Cardiac muscle cell (in vitro differentiated cells and primary cell): ENCODE measurements at places on chromosomes 4 and X.

DNA sequence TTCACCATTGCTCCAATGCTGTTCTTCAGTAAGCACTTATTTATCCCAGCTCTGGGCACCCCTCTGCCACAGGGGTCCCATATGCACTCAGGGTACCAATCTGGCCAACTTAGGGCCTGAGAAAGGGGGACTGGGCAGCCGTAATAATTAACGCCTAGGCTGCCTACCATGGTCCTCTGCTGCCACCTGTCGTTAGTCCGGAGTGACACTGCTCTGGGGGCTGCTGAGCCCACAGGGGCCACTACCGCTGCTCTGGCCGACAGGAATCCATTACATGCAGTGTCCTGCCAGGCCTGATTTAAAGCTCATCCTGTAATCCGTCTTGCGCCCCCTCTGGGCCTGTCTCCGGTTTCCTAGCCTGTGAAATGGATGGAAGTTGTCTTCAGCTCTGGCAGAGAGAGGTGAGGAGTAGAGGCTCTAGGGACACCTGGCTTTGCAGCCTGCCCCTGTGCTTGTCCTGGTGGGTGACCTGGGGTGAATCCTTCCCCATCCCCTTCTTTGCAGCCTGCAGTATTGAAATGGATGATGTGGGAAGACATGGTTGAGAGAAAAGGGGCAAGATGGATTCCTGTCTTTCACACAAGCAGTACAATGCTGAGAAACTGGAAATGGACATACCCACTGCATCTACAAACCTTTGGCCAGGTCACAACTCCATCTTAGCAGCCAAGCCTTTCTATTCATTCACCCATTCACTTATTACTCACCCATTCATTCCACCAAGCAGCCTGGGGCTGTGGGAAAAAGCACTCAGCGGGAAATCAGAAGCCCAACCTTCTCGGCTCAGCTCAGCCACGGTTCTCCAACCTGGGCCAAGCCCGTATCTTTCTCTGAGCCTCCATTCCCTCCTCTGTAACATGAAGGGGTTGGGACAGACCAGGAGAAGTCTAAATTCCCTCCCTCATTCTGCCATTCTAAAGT lies 116.3 kb upstream of the NALF2 start:
- DNase-seq: peak; percentile 72

- DNase-seq: no peak
Measured at GRCh38 chr4:181971411-181971810, 271.8 kb upstream of the TENM3 start.

DNA sequence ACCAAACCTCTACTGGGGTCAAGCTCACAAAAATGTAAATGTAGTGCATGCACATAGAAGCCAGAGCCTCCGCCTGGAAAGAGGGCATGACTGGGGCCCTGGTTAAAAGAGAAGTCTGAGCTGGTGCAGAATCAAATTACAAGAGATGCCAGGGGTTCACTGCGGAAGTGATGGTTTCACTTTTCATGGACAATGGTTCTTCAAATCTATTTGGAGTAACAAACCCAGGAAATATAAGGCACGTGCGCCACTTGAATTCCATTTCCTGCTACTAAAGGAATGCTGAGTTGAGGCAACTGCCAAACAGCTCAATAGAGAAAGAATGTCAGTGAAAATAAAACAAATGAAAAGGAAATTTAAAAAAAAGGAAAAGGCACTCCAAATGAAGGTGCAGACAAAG lies 79.8 kb downstream of the FUNDC1 start:
- no peak for DNase-seq

- peak; percentile 45 for DNase-seq
Measured at GRCh38 chr4:154004507-154005170, 215.8 kb upstream of the SFRP2 start.

- DNase-seq: no peak
Measured at GRCh38 chr4:167028976-167029375, 205.3 kb downstream of the SPOCK3 start.

DNA sequence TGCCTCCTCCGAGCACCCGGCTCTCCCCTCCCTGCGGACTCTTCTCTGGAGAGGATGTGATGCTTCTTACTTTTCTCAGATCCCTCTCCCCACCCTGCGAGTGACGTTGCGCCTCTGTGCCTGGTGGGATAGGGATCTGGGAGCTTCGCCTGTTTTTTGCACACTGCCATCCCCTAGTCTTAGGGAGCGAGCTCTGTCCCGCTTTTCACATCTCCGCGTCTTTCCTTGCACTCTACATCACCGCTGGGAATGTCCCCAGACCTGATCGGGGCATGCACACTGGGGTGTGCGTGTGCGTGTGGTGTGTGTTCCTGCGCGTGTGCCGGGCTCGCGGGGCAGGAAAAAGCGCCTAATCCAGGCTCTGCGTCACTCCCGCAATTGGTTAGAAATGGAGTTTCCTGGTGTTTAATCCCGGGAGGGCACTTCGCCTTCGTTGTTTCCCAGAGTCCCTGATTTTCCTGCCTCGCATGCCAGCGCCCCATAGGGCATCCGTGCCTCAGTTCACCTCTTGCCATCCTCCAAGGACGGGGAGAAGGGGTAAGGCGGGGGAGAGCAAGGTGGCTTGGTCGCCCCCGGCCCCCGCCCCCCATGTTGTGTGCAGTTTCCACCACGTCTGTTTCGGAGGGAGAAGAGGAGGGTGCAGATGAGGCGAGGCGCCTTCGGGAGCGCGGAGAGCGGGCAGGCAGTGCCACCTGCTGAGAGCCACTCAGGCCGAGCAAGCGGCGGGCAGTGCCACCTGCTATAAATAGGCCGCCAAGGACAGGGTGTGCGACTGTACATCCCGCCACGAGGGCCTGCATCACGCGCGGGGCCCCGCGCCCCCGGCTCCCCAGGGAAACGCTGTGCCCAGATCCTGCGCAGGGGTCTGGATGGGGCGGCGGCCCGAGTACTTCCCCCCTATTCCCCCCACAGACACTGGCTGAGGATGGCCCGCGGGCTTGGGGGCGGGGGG lies 759 bp upstream of the TBC1D1 start:
- peak; percentile 25 for DNase-seq

GRCh38 chr4:152590179-152591031 lies 54.5 kb upstream of the FBXW7 start:
- DNase-seq: peak; percentile 97

GRCh38 chrX:132373610-132374009 lies 115.2 kb downstream of the MBNL3 start:
- no peak for DNase-seq

GRCh38 chrX:56319165-56319564 lies 87.0 kb downstream of the KLF8 start:
- DNase-seq: no peak

DNA sequence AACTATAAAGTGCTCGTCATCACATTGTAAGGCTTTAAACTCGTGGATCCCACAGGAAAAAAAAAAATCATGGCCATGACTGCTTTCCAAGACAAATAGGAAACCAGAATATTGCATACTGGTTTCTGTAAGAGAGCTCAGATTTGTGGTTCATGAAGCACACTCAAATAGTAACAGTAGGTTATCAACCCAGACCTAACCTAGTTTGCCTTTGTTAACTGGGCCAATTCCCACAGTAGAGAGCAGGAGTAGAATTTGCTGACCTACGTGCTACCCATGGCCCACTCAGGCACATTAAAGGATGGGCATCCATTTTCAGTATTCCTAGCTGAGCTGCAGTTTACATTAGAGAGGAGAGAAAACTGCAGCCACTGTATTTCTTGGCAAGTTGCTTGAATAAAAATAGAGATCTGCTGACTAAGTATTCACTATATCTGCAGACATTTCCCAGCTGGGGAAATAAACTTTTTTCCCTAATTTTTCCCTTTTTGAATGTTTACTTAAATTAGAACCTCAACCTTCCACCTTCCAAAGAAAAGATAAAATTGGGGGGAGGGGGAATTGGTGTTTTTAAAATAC lies 218.5 kb downstream of the SPANXN3 start:
- no peak for DNase-seq

GRCh38 chrX:54808109-54808604 lies 612 bp downstream of the MAGED2 start:
- peak; percentile 86 for DNase-seq

DNA sequence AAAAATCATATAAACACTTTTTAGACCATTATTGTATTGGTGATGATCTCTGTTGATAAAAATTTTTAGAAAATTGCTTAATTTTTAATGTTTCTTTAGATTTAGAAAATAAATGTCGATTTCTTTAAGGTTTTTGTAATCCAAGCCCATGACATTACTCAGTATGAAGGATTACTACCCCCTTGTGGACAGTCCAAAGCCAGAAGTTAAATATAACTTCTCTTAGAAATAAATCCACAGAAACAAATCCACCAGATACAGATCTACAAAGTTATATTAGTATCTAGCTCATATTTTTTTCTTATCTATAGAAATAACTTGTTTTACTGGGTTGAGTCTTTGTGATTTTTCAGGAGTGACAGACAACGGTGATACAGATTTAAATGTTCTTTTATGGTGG lies 18.9 kb downstream of the TIFA start:
- peak; percentile 54 for DNase-seq

- DNase-seq: peak; percentile 5
Measured at GRCh38 chr4:116180157-116180601, 905.2 kb downstream of the TRAM1L1 start.

GRCh38 chr4:99723612-99724011 lies 66.0 kb upstream of the C4orf54 start:
- peak; percentile 74 for DNase-seq

- DNase-seq: no peak
Measured at GRCh38 chrX:1424147-1424851, 28.4 kb downstream of the ASMTL start.

- no peak for DNase-seq
Measured at GRCh38 chr4:80065601-80066000, 7.4 kb downstream of the ANTXR2 start.

- DNase-seq: no peak
Measured at GRCh38 chr4:117425636-117426035, 340.3 kb upstream of the TRAM1L1 start.

GRCh38 chrX:106608016-106608415 lies 3.8 kb upstream of the RADX start:
- DNase-seq: no peak

DNA sequence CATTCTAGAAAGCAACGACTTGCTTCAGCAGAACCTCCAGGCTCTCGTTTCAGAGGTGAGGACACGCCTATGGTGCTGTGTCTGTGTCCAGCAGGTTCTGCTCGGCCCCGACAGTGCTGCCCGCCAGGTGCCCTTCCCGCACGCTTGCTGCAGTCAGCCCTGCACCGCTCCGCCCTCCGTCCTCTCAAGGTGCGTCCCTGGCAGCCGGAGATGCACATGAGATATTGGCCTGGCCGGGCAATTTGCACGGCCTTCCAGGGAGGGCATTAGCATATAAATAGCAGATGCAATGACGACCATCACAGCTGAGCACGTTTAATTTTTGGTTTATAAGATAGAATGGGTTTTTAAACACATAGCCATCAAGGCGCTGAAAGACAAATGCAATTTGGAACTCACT lies 14.4 kb downstream of the UVSSA start:
- no peak for DNase-seq

DNA sequence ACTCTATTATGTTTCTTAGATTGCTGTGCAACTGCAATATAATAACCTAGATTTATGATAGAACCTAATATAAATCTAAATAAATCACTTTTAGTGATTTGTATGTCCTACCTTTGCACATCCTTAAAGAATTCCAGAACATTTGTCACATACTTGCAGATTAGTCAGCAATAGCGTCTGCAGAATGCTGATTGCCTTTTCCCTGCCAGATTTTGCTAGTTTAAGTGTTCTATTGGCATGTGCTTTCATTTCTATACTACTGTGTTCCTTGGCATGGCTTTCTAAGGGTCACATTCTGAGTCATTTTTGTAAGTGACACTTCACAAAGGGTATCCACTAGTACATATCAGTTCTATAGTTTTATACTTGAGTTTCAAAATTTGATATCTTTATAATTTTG lies 303.1 kb upstream of the GIMD1 start:
- DNase-seq: no peak

DNA sequence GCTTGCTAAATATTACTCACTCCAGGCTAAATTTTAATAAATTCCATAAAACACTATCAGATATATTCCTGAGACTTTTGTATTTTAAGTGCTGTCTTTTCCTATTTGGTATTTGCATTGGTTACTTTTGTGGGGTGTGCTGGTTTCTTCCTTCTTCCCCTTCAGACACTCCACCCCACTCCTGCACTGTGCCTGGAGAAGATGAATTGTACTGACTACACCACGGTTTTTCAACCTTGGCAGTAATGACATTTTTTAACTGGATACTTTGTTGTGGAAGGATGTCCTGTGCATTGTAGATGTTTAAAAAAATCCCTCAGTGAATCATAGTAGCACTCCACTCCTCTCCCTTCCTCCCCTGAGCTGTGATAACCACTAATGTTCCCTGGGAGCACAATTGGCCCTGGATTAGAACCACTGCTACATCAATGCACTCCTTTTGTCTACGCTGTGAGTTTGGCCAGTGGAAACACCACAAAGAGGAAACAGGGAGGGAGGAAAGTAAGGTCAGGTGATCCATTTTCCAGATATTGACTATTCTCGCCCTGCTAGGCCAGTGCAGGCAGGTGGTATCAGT lies 36.3 kb downstream of the SNCA start:
- no peak for DNase-seq

DNA sequence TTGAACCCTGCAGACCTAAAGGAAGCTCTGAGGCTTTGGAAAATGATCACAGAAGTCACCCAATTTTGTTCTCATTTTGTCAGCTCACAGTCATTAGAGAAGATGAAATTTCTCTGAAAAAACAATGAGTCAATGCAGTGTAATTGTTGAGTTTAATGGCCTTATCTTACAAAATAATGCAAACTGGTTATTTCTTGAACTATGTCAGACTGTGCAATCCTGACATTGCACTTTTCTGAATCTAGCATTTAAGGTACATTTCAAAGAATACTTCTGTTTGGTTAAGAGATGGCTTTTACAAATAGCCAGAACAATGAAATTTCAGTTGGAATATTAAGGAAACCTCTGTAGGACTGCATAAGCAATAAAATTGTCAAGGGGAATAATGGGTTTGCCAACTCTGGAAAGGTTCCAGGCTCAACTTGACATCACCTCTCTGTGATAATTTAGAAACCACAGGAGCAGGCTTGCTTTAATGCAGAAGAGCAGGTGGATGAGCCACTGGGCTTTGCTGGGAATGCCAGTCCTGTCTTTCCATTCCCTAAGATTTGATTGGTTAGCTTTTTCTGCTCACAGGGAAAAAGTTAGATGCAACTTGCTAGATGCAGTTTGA lies 222.8 kb downstream of the FRMPD4 start:
- no peak for DNase-seq

GRCh38 chr4:55634417-55635128 lies 1.5 kb downstream of the NMU start:
- DNase-seq: no peak

DNA sequence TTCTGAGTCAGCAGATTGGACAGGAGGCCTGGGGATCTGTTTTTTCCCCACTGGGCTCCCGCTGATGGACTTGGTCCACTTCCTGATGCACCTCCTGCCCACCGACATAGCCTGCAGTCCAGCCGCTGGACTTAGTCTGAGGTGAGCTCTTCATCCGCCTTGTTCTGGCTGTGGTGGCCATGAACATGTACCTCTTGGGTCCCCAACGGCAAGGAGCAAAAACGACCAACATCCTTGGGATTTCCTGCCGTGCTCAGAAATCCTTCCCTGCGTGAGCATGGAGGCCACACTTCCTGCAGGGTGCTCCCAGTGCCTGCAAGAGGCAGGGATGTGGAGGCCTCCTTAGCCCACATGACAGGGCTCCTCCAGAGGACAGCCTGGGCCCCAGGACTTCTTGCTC lies 76.8 kb downstream of the CRMP1 start:
- no peak for DNase-seq

GRCh38 chr4:12897954-12898353 lies 586.2 kb downstream of the RAB28 start:
- DNase-seq: no peak

GRCh38 chr4:123770884-123771283 lies 374.3 kb downstream of the SPRY1 start:
- no peak for DNase-seq
